ENCODE measurements at places on chromosomes 3 and 15. TPM values are rescaled to one million over a fixed set of nuclear protein-coding genes. Genes with fewer than 3 reads are reported as not detected.

- no peak overlapping the region for H3K27ac ChIP-seq
- H3K4me1 ChIP-seq: no peaks in the 10 kb centered on the region
- no peak overlapping the region for H3K4me3 ChIP-seq
- DNase-seq: no peak
- H3K27me3 ChIP-seq: no peaks in the 10 kb centered on the region
Observed at GRCh38 chr15:25989327-25989726, 126.2 kb upstream of the ATP10A start.

DNA sequence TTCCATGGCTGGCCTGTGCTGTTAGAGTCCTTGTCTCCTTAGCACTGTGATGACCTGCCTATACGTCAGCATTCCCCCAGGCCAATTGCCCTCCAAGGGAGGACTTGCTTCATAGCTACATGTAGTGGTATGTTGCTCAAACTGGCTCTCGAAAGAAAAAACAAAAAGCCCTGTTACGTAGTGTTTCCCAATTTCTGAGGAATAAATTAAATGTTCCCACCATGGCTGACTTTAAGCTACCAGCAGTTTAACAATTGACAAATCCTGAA is 54.6 kb downstream of the WNT7A start:
- no peaks in the 10 kb centered on the region for H3K4me1 ChIP-seq
- H3K27me3 ChIP-seq: no peaks in the 10 kb centered on the region
- DNase-seq: no peak
- H3K27ac ChIP-seq: no peak overlapping the region
- no peak overlapping the region for H3K4me3 ChIP-seq

GRCh38 chr15:98881526-98882520 is 125.8 kb downstream of the PGPEP1L start:
- H3K4me3 ChIP-seq: no peak overlapping the region
- H3K27ac ChIP-seq: no peak overlapping the region
- peaks cover 8% of the 10 kb centered on the region for H3K4me1 ChIP-seq
- no peaks in the 10 kb centered on the region for H3K27me3 ChIP-seq
- H3K36me3 ChIP-seq: no peaks in the 10 kb centered on the region
- peak; percentile 19 for DNase-seq

GRCh38 chr3:134938029-134938525 is 143.0 kb downstream of the EPHB1 start:
- H3K27ac ChIP-seq: no peak overlapping the region
- no peaks in the 10 kb centered on the region for H3K27me3 ChIP-seq
- no peaks in the 10 kb centered on the region for H3K36me3 ChIP-seq
- H3K4me3 ChIP-seq: no peak overlapping the region
- no peak for DNase-seq

DNA sequence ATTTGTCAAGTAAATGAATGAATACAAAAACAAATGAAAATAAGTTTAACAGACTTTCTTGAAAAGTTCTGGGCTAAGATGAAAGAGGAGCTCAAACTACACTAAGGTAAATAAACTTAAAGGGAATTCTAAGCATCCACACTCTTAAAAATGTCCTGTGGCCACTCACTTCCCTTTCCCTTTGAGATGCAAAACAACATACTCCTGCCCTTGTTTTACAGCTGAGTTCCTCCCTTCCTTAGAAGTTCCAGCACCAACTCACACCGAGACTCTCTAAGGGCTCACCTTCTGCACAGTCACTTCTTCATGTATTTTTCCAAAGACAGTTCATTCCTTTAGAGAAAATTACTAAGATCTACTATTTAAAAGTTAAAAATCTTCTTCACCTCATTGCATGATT is 123.3 kb upstream of the CMC1 start:
- H3K4me1 ChIP-seq: no peaks in the 10 kb centered on the region
- no peak for DNase-seq
- no peaks in the 10 kb centered on the region for H3K27me3 ChIP-seq
- no peaks in the 10 kb centered on the region for H3K36me3 ChIP-seq
- H3K27ac ChIP-seq: no peak overlapping the region

- no peaks in the 10 kb centered on the region for H3K4me1 ChIP-seq
- H3K36me3 ChIP-seq: no peaks in the 10 kb centered on the region
- no peak overlapping the region for H3K27ac ChIP-seq
- no peak for DNase-seq
Observed at GRCh38 chr3:2659896-2660295, 450.3 kb downstream of the IL5RA start.

- H3K27me3 ChIP-seq: no peaks in the 10 kb centered on the region
- no peak overlapping the region for H3K4me3 ChIP-seq
- H3K36me3 ChIP-seq: peaks cover 1% of the 10 kb centered on the region
- peaks cover 44% of the 10 kb centered on the region for H3K4me1 ChIP-seq
- H3K27ac ChIP-seq: no peak overlapping the region
Observed at GRCh38 chr15:91946581-91947292, 93.2 kb downstream of the SLCO3A1 start.

- no peak for DNase-seq
- H3K27me3 ChIP-seq: peaks cover 5% of the 10 kb centered on the region
- H3K4me3 ChIP-seq: no peak overlapping the region
Observed at GRCh38 chr15:101013201-101013550, 94.0 kb downstream of the LRRK1 start.

- no peak overlapping the region for H3K27ac ChIP-seq
- H3K36me3 ChIP-seq: no peaks in the 10 kb centered on the region
- H3K27me3 ChIP-seq: peaks cover 10% of the 10 kb centered on the region
- no peaks in the 10 kb centered on the region for H3K4me1 ChIP-seq
- DNase-seq: no peak
- H3K4me3 ChIP-seq: no peak overlapping the region
Observed at GRCh38 chr15:77654975-77655374, 22.3 kb upstream of the LINGO1 start.

GRCh38 chr3:128413413-128414205 is 53.1 kb downstream of the DNAJB8 start:
- H3K27ac ChIP-seq: no peak overlapping the region
- no peaks in the 10 kb centered on the region for H3K4me1 ChIP-seq
- H3K4me3 ChIP-seq: no peak overlapping the region
- H3K36me3 ChIP-seq: no peaks in the 10 kb centered on the region

DNA sequence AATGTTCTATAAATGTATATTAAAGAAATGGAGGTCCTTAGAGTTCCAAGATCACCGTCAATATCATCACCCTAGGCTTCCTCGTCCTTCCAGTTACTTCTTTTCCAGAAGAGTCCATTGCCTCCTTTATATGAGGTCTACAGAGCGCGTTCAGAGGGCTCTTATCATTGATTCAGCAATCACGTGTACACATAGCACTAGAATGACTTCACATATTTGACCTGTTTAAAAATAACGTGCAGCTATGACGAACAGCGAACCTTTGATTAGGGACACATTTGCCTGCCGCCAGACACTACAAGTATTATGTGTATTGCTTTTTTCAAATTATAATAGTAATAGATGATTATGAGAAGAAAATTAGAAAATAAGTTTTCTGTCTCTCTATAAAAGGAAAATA is 26.0 kb downstream of the IGF1R start:
- H3K4me1 ChIP-seq: peaks cover 19% of the 10 kb centered on the region
- H3K4me3 ChIP-seq: no peak overlapping the region
- no peak for DNase-seq
- no peak overlapping the region for H3K27ac ChIP-seq
- peaks cover 1% of the 10 kb centered on the region for H3K36me3 ChIP-seq
- no peaks in the 10 kb centered on the region for H3K27me3 ChIP-seq

GRCh38 chr15:95718441-95718840 is 612.1 kb upstream of the NR2F2 start:
- H3K27me3 ChIP-seq: peaks cover 2% of the 10 kb centered on the region
- H3K4me3 ChIP-seq: no peak overlapping the region
- DNase-seq: no peak
- H3K27ac ChIP-seq: no peak overlapping the region

GRCh38 chr15:92429378-92430068 is 35.8 kb downstream of the ST8SIA2 start:
- no peak overlapping the region for H3K4me3 ChIP-seq
- DNase-seq: no peak
- H3K27ac ChIP-seq: no peak overlapping the region
- peaks cover 10% of the 10 kb centered on the region for H3K27me3 ChIP-seq

- H3K4me3 ChIP-seq: no peak overlapping the region
- H3K27me3 ChIP-seq: peaks cover 22% of the 10 kb centered on the region
- H3K27ac ChIP-seq: no peak overlapping the region
Observed at GRCh38 chr15:48360841-48361240, 29.6 kb downstream of the DUT start.

DNA sequence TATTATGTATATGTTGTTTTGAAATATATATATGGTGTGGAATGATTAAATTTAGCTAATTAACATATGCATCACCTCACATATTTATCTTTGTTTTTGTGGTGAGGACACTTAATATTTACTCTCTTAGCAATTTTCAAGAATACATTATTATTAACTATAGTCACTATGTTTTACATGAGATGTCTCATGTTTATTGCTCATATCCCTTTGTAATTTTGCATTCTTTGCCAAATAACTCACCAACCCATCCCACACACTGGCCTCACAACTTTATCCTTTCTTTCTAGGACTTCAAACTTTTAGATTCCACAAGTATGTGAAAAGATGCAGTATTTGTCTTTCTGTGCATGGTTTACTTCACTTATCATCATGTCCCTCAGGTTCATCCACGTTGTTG is 950.2 kb upstream of the CADM2 start:
- no peaks in the 10 kb centered on the region for H3K36me3 ChIP-seq
- no peaks in the 10 kb centered on the region for H3K4me1 ChIP-seq
- H3K27me3 ChIP-seq: no peaks in the 10 kb centered on the region
- H3K27ac ChIP-seq: no peak overlapping the region
- H3K4me3 ChIP-seq: no peak overlapping the region

GRCh38 chr3:72496051-72496670 is 352.1 kb downstream of the SHQ1 start:
- H3K4me3 ChIP-seq: no peak overlapping the region
- no peaks in the 10 kb centered on the region for H3K36me3 ChIP-seq
- H3K4me1 ChIP-seq: no peaks in the 10 kb centered on the region

DNA sequence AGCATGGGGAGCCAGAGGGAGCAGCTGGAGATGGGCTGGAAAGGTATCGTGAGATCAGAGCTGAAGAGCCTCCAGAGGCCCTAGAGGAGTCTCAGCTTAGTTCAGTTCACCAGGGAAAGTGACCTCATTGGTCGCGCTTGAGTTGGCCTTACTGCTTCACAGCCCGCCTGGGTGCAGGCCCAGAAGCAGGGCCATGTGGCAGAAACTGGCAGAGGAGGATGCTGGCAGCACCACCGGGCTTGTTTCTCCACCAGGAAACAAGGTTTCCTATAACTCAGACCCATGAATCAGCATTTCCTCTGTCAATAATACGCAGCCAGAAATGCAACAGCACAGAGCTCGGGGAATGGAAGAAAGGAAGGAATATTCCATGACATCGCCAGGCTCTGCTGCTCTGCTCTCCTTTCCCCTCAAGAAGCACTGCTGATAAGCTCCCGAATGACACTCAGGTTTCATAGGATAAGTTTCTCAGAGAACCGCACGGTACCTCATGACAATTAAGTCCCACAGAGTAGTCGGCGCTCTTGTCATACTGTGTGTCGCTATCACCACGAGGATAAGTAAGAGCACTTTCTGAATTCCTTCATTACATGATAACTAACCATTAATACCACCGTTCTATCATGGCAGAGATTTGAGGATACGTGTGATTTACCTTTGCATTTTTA is 147.1 kb upstream of the LPP start:
- peaks cover 40% of the 10 kb centered on the region for H3K4me1 ChIP-seq
- H3K36me3 ChIP-seq: peaks cover 17% of the 10 kb centered on the region
- no peak overlapping the region for H3K4me3 ChIP-seq
- no peak overlapping the region for H3K27ac ChIP-seq
- no peaks in the 10 kb centered on the region for H3K27me3 ChIP-seq
- no peak for DNase-seq

DNA sequence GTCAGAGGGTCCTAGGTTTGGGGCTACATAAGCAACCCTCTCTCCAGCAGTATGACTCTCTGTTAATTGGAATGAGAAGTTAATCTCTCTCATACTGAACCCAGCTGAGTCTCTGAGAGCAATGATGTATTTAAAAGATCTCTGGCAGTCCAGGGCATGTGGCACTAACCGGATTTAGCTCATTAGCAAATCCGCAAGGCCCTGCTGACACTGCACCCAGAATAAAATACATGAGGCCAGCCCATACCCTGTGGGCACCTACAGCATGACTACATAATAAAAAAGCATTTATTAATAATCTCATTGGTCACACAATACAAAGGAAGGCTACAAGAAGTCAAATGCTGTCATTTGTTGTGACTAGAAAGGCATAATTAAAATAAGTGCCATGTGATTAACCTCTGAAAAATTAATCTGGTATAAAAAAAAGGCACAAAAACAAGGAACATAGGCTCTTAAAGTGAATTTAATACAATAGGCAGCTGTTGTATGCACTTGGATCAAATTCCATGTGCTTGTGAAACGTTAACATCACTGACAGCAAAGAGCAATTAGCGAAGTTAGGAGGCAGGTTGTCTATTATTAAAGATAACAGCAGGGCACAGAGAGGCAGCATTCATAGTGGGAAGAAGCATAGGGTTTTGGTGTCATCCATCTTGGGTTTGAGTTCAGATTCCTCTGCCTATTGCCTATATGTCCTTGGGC is 381.2 kb downstream of the WDR72 start:
- H3K27me3 ChIP-seq: no peaks in the 10 kb centered on the region

- DNase-seq: no peak
- no peaks in the 10 kb centered on the region for H3K27me3 ChIP-seq
- H3K27ac ChIP-seq: no peak overlapping the region
- no peaks in the 10 kb centered on the region for H3K36me3 ChIP-seq
- H3K4me1 ChIP-seq: no peaks in the 10 kb centered on the region
Observed at GRCh38 chr3:87848003-87848402, 210.8 kb downstream of the CGGBP1 start.

DNA sequence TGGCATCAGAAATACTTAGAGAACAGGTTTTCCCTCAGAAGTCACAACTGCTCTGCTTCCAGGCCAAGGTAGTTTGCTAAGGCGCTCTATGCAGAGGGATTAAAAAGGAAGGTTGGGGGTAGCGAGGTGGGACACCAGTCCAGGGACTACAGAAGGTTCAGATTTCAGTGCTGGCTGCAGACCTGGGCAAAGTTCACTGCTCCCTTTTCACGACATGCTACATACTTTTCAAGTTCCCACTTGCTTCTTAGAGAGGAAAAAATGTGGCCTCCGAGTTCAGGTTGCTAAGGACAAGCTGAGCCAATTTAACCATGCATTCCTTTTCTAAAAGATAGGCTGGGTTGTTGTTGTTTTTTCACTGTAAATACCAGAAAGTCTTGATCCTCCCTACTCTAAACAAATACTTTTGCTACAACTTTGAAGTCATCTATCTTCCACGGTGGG is 158.6 kb upstream of the NR2F2 start:
- no peak for DNase-seq
- H3K4me1 ChIP-seq: no peaks in the 10 kb centered on the region
- H3K27me3 ChIP-seq: no peaks in the 10 kb centered on the region
- H3K4me3 ChIP-seq: no peak overlapping the region
- no peak overlapping the region for H3K27ac ChIP-seq
- no peaks in the 10 kb centered on the region for H3K36me3 ChIP-seq

Gene C3orf49
- not detected for total RNA-seq

Gene PTX3
- total RNA-seq: 0.40 TPM

Gene AADACL2
- not detected for total RNA-seq

Gene ARNT2
- total RNA-seq: not detected

Gene MRAS
- not detected for total RNA-seq

Gene CSPG4
- not detected for total RNA-seq

Measured in activated CD4-positive, alpha-beta T cell treated with anti-CD3 and anti-CD28 coated beads, Interleukin-2, amount 10 ng/mL, durations not matched to agents 7 days and 5 days (primary cell).